Stimulated activated CD8-positive, alpha-beta memory T cell treated with anti-CD3 and anti-CD28 coated beads, Interleukin-2, amount 100 ng/mL, for 48 hours (primary cell): ENCODE measurements at places on chromosomes 11 and 22.

DNA sequence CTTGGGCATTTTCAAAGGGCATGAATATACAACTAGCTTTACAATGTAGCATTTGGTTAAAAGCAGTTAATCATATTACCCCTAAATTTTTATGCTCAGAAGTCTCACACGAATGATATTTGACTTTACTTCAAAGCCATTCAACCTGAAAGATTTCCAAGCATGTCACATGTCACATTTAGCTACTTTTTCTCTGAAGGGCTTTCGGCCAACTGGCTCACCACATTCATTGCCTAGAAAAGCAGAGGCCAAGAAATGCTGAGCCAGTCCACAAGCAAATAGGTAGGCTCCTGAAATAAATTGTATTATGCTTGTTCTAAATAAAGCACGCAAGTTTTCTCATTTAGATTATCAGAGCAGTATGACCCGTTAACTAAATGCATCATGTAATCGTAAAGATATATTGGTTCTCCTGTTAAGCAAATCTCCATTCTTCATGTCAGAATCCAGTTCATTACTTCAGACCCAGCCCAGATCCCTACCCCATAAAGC lies 30.6 kb downstream of the PAX6 start:
- DNase-seq = no peak

DNA sequence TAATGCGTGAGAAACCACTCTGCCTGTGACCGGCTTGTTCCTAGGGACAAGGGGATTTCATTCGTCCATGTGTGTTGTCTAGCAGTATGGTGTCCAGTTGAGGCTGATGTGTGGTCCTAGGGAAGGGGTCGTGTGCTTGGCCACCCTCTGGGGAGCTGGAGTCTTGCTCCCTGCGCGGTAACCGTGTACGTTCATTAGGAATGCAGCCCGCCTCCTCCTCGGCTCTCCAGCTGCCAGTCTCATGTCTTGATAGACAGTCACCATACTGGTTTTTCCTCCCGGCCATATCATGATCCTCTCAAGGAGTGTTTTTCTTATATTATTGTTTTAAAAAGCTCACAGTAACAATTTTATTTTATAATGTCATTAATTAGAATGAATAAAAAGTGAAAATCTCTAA lies 5.9 kb downstream of the CTTN start:
- DNase-seq = no peak

DNA sequence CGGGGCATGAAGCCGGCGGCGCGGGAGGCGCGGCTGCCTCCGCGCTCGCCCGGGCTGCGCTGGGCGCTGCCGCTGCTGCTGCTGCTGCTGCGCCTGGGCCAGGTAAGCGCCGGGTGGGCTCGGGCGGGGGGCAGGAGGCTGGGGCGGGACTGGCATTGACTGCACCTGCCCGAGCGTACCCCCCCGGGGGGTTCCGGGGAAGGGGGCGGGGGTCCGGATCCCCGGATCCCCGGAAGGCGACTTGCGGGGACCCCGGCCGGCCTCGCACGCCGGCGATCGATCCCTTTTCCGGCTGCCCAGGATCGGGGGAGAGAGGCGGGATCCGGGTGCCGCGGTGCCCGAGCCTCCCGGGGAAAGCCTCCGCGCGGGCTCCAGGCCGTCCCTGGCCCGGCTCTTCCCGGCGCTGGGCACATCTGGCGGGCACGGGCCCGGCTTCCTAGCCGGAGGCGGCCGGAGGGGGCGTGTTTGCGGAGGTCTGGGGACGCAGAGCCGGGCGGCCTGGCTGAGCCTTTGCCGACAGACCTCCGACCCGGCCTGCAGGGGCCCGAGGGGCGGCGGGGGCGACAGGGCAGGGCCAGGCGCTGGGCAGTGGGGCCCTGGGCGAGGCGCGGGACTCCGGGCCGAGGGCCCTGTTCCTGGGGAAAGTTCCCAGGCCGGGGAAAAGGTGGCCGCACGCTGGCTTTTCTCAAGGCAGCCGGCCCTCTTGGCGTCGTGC lies 705 bp downstream of the PTPRJ start:
- no peak for DNase-seq

- DNase-seq = no peak
These were observed 38.4 kb downstream of the KCNC1 start for GRCh38 chr11:17772704-17773600.

GRCh38 chr11:88359541-88359940 lies 22.0 kb upstream of the CTSC start:
- no peak for DNase-seq

DNA sequence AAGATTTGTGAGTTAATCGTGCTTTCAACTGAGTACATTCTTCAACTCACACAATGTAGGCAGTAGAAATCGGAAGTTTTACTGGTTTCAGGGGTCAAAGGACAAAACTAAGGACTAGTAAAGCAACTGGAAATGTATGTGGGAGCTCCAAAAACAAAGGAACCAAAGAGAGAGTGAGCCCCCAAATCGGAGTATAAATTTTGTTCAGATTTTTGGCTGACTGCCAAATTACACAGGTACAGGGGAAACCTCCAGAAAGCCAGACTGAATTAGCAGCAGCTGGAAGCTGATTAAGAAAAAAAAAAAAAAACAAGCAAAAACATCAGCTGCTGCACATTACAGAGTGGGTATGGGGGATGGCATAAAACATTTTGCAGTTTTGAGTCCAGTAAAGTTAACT lies 75.2 kb upstream of the GNAZ start:
- DNase-seq = no peak

DNA sequence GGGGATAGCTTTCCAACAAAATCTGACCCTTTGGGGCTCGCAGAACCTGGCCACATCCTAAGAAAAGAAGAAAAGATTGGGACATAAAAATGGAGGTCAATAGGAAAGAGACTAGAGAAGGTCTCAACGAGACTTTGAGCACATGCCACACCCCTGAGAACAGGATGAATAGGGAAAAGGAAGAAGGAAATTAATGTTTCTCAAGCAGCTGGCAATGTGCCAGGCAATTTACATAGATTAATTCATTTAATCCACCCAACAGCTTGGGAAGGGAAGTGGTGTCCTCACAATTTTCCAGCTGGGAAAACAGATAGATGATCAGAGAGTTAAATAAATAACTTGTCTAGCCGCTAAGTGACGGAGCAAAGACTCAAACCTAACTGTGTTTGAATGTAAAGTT lies 50.7 kb downstream of the PAMR1 start:
- DNase-seq = no peak

DNA sequence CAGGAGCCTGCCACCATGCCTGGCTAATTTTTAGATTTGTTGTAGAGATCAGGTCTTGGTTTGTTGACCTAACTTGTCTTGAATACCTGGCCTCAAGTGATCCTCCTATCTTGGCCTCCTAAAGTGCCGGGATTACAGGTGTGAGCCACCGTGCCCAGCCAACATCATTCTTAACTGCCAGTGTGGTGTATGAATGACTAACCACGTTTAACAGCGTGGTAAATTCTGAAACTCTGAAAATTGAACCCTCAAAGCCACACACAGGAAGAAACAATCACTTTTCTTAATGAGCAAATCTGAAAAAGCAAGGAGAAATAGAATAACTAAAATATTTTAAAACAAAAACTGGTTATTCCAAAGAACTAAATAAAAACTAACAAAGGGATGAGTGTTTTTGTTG lies 7.4 kb downstream of the TMEM9B start:
- DNase-seq = no peak

DNA sequence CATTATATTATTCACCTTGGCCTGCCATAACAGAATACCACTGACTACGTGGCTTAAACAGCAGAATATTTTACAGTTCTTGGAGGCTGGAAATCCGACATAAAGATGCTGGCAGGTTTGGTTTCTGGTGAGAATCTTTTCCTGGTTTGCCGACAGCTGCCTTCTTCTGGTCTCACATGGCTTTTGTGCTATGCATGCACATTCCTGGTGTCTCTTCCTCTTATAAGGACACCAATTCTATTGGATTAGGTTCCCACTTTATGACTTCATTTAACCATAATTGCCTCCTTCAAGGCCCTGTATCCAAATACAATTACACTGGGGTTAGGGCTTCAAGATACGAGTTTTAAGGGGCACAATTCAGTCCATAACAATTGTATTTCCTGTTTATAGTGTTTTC lies 17.1 kb downstream of the RNF214 start:
- no peak for DNase-seq

DNA sequence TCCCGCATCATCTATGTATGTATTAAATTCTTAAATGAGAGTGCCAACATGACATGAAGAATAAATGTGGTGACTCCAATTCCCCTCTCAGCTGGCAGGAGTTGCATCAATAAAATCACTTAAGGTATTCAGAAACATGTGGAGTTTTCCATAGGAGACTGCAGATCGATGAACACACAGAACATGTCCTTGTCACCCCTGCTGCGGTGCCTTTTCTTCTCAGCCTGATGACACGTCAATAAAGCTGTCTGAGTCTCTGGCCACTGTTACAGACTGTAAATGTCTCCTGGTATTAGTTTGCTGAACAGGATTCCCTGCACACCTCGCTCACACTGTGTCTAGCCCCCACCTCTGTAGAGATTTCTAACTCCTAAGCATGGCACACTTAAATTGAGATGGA lies 460.5 kb downstream of the LRRC4C start:
- no peak for DNase-seq

- no peak for DNase-seq
These were observed 21.9 kb downstream of the IGSF9B start for GRCh38 chr11:133934599-133935550.

GRCh38 chr11:43975629-43976028 lies 33.2 kb downstream of the C11orf96 start:
- no peak for DNase-seq

GRCh38 chr11:74638869-74639268 lies 46.5 kb downstream of the POLD3 start:
- no peak for DNase-seq

- DNase-seq = no peak
These were observed 5.1 kb downstream of the SHISAL1 start for GRCh38 chr22:44307509-44308169.

DNA sequence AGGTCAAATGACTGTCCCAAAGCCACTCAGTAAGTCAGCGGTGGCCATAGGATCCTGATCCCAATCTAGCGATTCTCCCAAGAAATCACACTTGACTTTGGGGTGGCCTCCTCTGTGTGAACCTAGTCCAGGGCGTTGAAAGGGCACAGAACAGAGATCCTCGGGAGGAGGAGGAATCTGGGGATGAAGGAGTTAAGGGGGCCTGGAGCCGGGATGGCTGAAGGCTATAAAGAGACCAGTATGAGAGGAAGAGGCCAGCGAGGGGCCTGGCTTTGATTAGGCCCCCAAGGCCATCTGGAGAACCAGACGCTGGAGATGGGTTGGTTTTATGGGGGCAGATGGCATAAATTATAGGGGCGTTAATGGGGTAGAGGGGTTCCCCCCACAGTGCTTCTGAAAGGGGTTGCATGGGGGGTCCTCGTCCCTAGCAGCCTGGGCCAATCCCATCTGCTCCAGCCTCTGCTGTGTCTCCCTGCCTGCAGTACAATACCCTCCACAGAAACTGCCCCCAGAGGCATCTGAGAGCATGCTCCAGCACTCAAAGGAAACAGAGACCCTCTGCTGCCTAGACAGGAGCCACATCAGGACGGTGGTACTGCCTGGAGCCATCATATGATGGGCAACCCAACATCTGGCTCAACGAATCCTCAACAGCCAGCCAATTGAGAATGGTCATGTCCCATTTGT lies 35.2 kb upstream of the TRIM29 start:
- no peak for DNase-seq

GRCh38 chr11:74257959-74258553 lies 53.4 kb downstream of the P4HA3 start:
- DNase-seq = no peak

DNA sequence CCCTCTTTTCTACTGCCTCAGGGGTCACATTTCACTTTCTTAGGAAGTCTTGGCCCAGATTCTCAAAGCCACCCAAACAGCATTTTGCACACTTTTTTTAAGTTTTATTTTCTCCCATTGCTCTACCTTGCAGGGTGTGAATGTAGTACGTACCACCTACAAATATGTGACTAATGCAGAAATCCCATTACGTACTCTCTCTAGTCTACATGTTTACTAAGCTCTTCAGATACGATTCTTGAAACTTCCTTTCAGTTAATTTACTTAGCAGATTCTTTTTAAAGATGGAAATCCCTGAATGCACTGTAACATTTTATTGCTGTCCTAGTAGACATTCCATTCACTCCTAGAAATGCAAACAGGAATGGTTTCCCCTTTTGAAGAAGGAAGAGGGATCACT lies 61.3 kb downstream of the LRRC4C start:
- DNase-seq = no peak

DNA sequence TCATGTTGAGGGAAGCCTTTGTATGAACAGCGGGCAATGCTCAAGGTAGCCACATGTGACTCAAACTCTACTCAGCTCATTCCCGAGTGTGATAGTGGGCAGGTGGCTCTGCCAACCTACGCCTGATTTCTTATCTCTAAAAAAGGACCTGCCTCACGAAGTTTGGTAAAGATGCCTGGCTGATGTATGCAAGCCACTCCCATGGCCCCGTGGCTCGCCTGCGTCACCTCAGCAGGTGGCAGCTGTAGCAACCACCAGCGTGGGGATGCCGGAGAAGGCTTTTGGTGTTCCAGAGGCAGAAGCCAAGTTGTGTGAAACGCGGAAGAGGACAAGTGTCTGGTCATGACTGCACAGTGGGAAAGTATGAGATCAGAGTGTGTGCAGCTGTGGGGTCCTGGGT lies 5.4 kb downstream of the FADS2 start:
- DNase-seq = no peak

GRCh38 chr22:22756109-22756508 lies 111.7 kb downstream of the GGTLC2 start:
- DNase-seq = no peak

DNA sequence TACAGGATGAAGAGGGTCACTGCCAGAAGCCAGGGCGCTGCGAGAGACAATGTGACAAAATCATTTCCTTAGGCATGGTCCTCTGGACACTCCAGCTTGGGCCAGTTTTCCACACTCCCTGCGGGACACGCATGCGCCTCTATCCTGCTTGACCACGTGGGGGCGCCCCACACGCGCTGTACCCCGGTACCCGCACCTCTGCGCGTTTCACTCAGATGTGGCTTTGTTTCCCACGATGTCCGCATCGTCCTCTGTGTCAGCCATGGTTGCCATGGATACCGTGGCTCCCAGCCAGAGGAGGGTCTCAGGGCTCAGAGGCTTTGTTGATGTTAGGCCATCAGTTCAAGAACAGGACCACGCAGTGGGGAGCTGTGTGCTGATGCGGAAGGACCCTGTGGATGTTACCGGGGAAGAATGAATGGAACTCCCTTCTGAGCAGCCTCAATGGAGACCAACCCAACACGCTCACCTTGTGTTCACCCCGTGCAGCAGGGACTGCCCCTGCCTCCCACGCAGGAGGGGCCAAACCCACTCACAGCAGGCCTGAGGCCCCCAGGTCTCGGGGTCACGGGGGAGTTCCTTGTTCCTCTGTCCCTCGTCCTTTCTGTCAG lies 101.1 kb upstream of the SLC22A12 start:
- DNase-seq = peak; percentile 46

GRCh38 chr22:45008186-45008681 lies 1.6 kb downstream of the PHF21B start:
- no peak for DNase-seq

GRCh38 chr11:94629741-94630140 lies 62.6 kb downstream of the PIWIL4 start:
- DNase-seq = no peak

DNA sequence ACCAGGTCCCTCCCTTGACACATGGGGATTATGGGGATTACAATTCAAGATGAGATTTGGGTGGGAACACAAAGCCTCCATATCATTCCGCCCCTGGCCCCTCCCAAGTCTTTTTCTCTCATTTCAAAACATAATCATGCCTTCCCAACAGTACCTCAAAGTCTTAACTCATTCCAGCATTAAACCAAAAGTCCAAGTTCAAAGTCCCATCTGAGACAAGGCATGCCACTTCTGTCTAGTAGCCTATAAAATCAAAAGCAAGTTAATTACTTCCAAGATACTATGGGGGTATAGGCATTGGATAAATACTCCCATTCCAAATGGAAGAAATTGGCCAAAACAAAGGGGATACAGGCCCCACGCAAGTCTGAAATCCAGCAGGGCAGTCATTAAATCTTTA lies 19.7 kb upstream of the EIF4G2 start:
- no peak for DNase-seq
